ENCODE measurements at places on chromosomes 4 and X.

- DNase-seq = no peak
Measured at GRCh38 chr4:107129076-107129475, 93.0 kb upstream of the DKK2 start.

GRCh38 chr4:175540151-175540550 is 271.9 kb downstream of the GPM6A start:
- no peak for DNase-seq

- no peak for DNase-seq
Measured at GRCh38 chr4:25440478-25441030, 63.5 kb downstream of the ANAPC4 start.

- peak; percentile 92 for DNase-seq
Measured at GRCh38 chr4:117324851-117325491, 239.6 kb upstream of the TRAM1L1 start.

GRCh38 chr4:172095161-172095560 is 282.0 kb downstream of the GALNTL6 start:
- no peak for DNase-seq

DNA sequence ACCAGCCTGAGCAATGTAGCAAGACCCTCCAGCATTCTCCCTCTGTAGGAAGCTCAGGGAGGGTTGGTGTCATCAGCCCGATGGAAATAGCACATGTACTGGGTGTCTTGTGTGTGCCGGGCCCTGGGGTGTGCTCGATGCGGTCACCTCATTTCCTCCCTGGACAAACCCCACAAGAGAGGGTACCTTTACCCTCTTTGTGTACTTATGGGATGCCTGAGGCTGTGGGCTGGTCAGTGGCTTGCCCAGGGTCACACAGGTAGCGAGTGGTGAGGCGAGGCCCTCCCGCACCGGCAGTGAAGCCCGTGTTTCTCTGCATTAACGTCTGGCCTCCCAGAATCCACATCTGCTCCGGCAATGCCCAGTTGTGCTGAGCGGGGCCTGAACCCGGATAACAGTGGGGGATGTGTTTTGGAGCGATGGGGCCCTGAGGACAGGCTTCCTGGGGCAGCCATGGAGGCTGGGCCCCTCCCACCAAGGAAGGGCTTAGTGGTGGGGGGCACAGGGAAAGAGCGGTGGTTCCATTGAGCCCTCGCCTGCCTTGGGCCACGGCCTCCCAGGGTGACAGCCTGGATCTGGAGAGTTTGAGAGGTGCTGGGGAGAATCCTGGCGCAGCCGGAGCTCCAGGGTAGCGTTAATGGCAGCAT is 8.1 kb downstream of the PSAPL1 start:
- DNase-seq = no peak

DNA sequence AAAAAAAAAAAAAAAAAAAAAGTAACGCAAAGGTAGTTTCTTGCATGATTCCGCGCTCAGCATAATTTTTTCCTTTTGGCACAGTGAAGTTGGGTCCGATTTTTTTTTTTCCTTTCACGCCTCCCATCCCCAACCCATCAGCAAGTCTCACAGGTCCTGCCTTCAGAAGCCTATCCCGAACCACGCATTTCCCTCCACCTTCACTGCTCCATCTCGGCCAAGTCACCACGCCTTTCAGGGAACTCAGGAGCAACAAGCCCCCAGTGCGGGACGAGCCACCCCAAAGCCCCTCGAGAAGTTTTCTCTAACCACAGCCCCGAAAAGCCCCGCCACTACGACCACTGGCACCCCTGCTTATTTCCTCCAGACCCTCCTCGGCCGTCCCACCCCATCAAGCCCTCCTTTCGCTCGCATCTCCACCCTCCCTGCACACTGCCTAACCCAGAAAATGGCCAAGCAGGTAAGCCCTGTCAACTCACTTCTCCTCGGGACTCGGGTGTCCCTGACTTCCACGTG is 1.0 kb downstream of the SLBP start:
- DNase-seq = no peak

GRCh38 chrX:123348468-123348867 is 164.4 kb downstream of the GRIA3 start:
- DNase-seq = no peak

DNA sequence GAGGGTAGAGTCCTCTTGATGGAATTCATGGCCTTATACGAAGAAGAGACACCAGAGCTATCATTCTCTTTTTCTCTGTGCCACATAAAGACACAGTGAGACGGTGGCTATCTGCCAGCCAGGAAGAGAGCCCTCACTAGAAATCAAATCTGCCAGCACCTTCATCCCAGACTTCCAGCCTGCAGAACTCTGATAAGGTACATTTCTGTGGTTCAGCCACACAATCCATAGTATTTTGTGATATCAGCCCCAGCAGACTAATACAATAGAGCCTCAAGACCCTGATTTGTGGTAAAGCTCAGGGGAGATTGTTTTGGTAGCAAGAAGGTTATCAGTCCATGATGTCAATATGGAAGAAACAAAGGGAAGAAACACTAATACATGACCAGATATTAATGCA is 1213.2 kb downstream of the NLGN4X start:
- DNase-seq = no peak

DNA sequence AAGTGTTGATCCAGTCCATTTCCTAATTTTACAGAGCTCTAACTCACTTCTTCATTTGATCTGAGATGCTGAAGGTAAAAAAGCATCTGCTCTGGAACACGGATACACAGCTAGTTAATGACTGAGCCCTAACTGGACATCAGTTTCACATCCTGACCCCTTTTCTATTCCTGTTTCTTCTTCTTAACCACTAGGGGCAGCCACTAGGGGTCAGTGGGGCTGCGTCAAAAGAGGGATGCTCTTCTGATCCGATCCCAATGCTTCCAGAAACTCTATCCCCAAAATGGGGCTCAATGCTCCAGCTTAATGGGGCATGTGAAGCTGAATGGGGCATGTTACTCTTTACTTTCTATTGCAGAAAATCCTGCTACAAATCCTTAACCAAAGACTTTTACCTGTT is 33.4 kb upstream of the PHKA2 start:
- no peak for DNase-seq

DNA sequence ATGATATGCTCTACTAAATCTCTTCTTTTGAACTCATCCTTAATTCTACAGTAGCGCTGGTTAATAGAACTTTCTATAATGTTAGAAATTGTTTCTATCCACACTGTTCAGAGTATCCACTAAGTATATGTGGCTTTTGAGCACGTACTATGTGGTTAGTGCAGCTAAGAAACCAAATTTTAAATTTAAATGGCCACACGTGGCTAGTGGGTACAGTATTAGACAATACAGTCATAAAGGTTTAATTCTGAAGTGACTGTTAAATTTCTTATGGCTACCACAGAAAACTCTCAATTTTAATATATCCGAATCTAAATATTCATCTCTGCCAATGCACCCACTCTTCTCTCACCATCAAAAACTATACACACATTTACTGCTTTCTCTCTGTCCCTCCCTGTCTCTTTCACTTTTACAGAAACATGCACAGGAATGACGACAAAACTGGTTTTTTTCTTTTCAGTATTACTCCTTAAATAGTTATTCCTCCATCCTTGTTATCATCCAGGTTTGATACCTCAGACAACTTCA is 583.9 kb downstream of the KCTD8 start:
- DNase-seq = no peak

DNA sequence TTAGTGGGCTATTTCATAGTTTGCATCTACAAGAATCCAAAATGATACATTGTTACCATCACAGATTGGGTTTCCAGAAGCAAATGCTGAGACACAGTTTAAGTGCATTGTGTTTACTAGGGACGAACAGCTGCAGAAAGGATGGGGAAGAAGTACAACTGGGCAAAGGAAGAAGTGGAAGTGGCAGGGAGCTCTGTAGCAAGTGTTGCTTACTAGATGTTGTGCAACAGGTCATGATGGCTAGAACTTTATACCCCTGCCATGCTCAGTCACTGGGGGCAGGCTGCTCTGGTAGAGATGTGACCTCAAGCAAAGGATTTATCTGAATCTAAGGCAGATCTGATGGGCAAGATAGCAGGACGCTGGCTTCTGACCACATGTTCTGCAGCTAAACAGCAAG is 76.1 kb upstream of the EMCN start:
- no peak for DNase-seq

DNA sequence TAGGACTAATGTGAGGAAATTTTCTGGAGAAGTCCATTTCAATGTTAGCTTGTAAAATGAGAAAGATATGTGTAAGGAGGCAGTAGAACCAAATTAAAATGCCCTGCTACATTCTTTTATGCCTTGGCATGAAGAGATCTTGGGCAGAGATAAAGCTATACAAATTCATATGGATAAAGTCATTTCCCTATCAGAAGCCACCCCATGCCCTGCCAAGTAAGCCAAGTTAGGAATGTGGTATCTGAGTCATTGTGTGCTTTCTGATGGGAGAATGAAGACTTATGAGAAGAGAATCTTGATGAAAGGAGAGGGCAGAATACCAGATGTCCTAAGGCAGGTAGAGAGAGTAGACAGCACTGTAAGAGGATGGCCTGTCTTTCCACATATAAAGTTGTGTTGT is 83.7 kb downstream of the TEX13A start:
- DNase-seq = no peak

DNA sequence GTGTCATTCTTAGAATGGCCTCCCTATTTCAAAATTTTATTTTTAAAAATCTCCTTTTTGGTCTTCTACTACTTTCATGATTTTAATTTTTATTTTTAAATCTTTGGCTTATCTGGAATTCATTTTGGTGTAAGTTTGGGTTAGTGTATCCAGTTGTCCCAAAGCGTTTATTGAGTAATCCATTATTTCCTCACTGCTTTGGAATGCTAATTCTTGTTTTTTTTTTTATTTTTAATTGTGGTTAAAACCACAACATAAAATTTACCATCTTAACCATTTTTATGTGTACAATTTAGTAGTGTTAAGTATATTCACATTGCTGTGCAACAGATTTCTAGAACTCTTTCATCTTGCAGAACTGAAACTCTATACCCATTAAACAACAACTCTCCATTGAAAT is 8.7 kb downstream of the CITED1 start:
- DNase-seq = no peak

DNA sequence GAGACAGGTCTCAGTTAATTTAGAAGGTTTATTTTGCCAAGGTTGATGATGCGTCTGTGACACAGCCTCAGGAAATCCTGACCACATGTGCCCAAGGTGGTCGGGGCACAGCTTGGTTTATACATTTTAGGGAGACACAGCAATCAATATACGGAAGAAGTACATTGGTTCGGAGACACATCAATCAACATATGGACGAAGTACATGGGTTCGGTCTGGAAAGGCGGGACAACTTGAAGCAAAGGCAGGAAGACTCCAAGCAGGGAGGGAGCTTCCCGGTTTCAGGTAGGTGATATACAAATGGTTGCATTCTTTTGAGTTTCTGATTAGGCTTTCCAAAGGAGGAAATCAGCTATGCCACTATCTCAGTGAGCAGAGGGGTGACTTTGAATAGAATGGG is 225.2 kb upstream of the ZFP42 start:
- DNase-seq = no peak

- DNase-seq = no peak
Measured at GRCh38 chrX:37787423-37787869, 7.6 kb downstream of the CYBB start.

- no peak for DNase-seq
Measured at GRCh38 chr4:150593996-150594395, 12.0 kb downstream of the MAB21L2 start.

GRCh38 chrX:131752493-131753198 is 208.8 kb downstream of the OR13H1 start:
- no peak for DNase-seq

- DNase-seq = no peak
Measured at GRCh38 chr4:4481399-4481994, 60.4 kb downstream of the STX18 start.

- DNase-seq = no peak
Measured at GRCh38 chrX:131288188-131288587, 918 bp downstream of the IGSF1 start.

All from kidney glomerular epithelial cell (primary cell).